ENCODE measurements at places on chromosomes 7 and 10.

- peak; percentile 97 for DNase-seq
Measured at GRCh38 chr10:62244785-62245467, 23.7 kb downstream of the RTKN2 start.

GRCh38 chr10:81524467-81524866, 350.5 kb upstream of the NRG3 start:
- no peak for DNase-seq

DNA sequence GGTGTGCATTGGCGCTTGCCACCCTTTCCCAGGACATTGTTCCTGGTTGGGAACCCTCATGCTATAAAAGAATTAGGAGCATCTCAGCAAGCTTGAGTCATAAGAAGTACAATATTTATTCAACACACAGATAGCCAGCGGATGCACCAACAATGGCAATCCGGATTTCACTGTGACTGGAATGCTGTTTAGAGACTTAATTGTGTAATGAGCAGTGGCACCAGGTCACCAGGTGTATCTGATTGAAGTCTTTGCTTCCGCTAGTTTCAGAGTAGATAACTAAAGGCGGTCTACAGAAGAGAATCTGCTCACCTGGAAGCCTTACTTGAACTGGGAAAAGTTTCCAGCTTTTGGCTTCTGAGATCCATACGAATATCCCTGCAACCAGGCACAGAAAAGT, 772.3 kb upstream of the GHITM start:
- DNase-seq = no peak

- no peak for DNase-seq
Measured at GRCh38 chr10:43082087-43082486, 5.2 kb downstream of the RET start.

GRCh38 chr10:67297637-67298181, 371.9 kb downstream of the LRRTM3 start:
- no peak for DNase-seq

GRCh38 chr7:131764143-131764775, 207.8 kb upstream of the PODXL start:
- no peak for DNase-seq

DNA sequence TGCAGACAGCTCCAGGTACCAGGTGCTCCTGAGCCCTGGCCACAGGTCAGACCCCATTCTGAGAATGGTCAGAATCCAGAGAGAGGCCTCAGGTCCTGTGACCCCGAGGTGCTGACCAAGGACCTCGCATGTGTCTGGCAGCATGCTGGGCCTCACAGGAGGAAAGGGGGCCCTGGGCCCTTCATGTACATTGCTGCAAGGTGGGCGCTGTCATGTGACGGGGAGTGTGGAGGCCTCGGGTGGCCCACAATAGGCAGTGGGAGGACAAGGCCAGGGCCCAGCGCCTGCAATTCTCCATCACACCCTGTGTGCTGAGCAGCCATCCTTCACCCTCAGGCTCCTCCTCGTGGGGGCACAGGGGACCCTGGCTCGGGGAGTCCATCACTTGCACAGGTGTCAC, 15.5 kb upstream of the RET start:
- DNase-seq = no peak

DNA sequence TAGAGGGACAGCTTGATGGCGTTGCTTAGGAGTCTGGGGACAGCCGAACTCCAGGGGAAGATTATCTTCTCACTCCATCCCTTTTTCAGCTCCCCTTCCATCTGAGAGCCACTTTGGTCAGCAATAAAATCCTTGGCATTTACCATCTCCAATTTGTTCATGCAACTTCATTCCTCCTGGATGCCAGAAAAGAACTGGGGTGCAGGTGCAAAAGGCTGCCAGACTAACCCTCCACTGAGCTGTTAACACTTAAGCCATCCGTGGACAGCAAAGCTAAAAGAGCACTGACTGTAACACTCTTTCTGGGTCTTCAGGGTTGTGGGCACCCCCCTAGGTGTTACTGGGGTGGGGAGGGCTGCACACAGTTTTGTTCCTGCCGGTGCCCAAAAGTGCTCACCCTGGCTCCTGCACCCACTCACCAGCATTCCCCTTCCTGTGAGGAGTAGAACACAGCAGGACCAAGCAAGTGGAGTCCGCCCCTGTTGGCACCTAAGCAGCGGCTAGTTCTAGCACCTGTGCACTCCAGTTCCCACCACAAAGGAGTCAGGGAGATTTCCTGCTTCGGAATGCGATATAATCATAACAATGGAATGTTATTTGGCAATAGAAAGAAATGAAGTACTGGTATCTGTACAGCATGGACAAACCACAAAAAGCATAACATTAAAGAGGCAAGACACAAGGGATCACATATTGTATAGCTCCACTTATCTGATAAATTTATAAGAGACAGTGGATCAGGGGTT, 95.1 kb downstream of the NPY start:
- DNase-seq = no peak

DNA sequence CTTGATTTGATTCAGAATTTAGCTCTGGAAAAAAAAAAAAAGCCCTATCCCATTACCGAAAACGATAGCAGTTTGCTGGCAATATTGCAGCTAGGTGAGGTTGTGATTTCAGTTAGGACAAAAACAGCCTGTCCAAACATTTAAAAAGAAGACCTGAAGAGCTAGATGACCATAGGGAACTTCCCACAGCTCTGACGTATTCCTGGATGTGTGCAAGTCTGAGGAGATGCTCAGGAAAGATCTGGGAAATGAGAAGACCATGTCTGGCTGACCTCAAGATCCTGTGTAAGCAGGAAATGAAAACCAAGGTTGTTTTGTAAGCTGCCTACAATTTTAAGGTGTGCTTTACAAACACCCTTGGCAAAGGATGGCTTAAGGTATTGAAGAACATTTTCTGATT, 88.7 kb downstream of the RAMP3 start:
- DNase-seq = no peak

- no peak for DNase-seq
Measured at GRCh38 chr10:129440247-129440646, 26.8 kb upstream of the MGMT start.

DNA sequence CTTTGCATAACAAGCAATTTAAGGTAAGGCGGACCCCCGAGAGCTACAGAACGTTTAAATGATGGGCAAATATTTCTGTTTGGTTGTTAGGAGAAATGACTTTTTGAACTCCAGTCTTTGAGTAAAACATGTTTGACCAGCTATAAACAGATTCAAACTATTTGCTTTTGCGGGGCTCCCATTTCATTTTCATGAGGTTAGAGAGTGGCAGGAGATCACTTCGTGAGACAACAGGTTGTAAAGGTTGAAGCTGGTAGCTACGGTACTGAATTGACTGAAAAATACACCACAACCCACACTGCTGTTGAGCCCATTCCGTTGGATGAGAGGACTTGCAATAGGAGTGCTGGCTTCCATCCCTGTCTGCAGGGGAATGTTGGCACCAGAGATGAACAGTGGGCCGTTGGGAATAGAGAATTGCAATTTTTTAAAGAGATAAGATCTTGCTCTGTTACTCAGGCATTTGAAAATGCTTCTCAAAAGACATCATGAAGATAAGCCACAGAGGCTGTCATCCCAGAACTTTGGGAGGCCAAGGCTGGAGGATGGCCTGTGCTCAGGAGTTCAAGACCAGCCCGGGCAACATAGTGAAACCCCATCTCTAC, 65.7 kb upstream of the CARD11 start:
- no peak for DNase-seq

DNA sequence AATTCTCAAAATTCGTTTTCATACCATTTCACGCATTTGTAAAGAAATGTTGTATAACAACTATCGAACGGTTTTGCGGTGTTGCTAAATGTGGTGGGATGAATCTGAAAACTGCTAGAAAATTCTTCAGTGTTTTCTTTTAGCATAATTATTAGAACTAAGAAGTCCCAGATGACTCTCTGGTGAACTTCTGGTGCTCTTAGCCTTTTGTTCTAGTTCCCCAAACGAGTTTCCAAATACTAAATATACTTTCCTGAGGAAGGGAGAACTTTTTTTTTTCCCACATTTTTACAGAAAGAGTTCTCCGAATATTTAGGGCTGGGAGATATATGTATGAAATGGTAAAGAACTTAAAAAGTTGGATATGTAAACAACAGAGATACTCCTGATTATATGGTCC, 82.5 kb downstream of the ICA1 start:
- peak; percentile 49 for DNase-seq

GRCh38 chr10:30495687-30496086, 61.7 kb downstream of the MAP3K8 start:
- no peak for DNase-seq

GRCh38 chr10:74121368-74121767, 29.3 kb downstream of the AP3M1 start:
- no peak for DNase-seq

DNA sequence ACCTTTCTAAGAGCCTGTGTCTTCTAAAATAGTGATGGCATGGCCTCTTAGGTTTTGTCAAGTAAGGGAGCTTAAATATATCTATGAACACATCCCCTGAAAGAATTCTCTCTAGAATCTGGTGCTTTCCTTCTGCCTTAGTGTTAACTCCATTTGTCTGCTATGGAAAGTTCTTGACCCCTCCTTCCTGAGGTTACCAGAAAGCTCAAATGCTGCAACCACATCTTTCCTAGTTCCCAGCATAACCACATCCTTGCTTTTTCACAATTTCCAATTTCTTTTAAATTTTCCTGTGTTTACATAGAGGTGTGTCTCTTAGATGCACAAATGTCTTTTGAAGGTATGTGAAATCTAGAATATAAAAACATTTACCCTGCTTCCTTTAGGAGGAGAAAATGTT, 16.4 kb upstream of the GSDME start:
- no peak for DNase-seq

GRCh38 chr10:131166486-131166885, 145.0 kb downstream of the TCERG1L start:
- no peak for DNase-seq

DNA sequence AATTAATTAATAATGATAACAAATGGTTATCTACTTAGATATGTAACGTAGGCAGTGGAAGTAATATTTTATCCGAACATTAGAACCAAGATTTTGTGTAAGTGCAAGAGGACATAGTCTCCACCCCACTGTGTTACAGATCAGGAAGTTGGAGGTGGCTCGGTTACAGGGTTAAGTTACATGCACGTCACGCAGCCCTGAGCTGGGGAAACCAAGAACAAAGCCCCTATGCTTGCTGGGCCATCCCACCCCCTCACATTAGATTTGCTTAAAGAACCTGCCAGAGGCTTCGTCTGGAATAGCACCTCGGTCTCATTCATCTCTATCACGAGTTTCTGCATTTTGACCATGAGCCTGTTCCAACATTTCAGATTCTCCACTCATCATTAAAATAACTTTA, 214.1 kb downstream of the ADARB2 start:
- no peak for DNase-seq

GRCh38 chr10:3868271-3868664, 83.3 kb upstream of the KLF6 start:
- DNase-seq = no peak

GRCh38 chr10:11325817-11326216, 285.6 kb downstream of the USP6NL start:
- no peak for DNase-seq

- DNase-seq = no peak
Measured at GRCh38 chr7:78585980-78586379, 787.4 kb downstream of the PHTF2 start.

GRCh38 chr10:93473804-93474472, 8.2 kb downstream of the MYOF start:
- DNase-seq = no peak

DNA sequence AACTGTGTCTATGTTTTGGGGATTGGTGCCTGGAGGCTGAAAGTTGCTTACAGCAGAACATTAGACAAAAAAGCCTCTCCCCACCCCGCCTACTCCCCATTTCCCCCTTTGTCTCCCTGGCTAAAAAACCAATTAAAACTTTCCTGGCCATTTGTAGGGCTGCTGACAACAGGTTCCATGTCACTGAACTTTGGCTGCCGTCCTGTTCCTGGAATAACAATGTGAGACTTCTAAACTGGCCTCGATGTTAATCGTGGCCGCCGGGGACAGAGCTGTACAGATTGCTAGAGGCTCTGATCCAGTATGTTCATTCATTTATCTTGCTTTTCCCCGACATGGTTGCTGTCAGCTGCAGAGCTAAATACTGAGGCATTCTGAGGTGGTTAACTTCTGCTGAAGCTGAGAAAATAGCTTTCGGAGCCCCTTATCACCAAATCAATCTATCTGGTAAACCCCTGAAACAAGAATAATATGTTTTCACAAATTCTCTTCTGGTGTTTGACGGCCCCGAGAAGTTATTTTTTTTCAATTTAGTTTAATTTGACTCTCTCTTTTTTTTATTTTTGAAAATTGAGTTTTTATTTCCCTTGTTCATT, 271.6 kb downstream of the GFRA1 start:
- DNase-seq = peak; percentile 24

DNA sequence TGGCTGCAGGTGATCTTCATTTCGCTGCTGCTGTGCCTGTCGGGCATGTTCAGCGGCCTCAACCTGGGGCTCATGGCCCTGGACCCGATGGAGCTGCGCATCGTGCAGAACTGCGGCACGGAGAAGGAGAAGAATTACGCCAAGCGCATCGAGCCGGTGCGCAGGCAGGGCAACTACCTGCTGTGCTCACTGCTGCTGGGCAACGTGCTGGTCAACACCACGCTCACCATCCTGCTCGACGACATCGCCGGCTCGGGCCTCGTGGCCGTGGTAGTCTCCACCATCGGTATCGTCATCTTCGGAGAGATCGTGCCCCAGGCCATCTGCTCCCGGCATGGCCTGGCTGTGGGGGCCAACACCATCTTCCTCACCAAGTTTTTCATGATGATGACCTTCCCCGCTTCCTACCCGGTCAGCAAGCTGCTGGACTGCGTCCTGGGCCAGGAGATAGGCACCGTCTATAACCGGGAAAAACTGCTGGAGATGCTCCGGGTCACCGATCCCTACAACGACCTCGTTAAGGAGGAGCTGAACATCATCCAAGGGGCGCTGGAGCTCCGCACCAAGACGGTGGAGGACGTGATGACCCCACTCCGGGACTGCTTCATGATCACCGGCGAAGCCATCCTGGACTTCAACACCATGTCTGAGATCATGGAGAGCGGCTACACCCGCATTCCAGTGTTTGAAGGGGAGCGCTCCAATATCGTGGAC, 1.3 kb downstream of the CNNM2 start:
- DNase-seq = no peak

GRCh38 chr7:86814661-86815379, 171.1 kb downstream of the GRM3 start:
- DNase-seq = peak; percentile 81

- DNase-seq = no peak
Measured at GRCh38 chr10:110069502-110069982, 61.8 kb downstream of the ADD3 start.

DNA sequence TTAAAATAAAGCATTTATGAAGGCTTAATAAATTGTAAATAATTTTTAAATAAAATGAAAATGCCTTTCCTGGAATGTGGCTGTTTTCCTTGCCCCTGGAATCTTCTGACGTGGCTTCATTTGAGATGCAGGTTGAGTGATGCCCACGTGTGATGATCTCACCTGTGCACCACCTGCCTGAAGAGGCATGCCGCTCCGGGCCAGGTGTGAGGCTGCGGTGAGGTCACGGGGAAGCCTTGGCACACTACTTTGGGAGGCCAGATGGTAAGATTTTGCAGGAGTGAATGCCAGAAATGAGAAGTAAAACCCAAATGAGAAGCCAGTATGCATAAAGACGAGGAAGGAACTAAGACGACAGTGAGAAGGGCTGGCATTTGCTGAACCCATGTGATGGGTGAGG, 36.2 kb downstream of the GOT1 start:
- no peak for DNase-seq

Measured in pons (tissue), 1 donor.